ENCODE measurements at places on chromosomes 2 and 18. TPM values are rescaled to one million over a fixed set of nuclear protein-coding genes. Genes with fewer than 3 reads are reported as not detected.

DNA sequence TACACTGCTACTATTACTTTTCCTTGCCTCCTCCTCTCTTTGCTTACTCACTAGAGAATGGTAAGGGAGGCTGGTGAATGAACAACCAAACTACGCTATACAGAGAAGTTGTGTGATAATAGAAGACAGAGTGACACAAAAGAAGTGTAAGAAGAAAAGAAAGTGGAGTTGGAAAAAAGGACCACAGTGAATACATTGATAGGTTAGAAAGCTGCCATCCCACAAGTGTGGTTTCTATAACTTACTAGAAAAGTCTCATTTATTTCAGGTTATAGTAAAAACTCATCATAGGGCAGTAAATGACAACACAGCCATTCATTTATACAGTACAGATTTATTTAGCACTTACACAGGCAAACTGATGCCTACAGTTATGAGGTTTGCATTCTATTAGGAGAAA lies 77.3 kb downstream of the TTC21B start:
- DNase-seq = no peak

GRCh38 chr2:121283670-121284462 lies 1.1 kb downstream of the TFCP2L1 start:
- no peak for DNase-seq

GRCh38 chr2:3454802-3455201 lies 64.5 kb downstream of the ADI1 start:
- DNase-seq = no peak

GRCh38 chr18:36066686-36067054 lies 689 bp downstream of the RPRD1A start:
- no peak for DNase-seq

GRCh38 chr2:96151595-96152303 lies 6.5 kb upstream of the DUSP2 start:
- DNase-seq = no peak

- DNase-seq = no peak
These were observed 5.4 kb downstream of the ITSN2 start for GRCh38 chr2:24354957-24355356.

DNA sequence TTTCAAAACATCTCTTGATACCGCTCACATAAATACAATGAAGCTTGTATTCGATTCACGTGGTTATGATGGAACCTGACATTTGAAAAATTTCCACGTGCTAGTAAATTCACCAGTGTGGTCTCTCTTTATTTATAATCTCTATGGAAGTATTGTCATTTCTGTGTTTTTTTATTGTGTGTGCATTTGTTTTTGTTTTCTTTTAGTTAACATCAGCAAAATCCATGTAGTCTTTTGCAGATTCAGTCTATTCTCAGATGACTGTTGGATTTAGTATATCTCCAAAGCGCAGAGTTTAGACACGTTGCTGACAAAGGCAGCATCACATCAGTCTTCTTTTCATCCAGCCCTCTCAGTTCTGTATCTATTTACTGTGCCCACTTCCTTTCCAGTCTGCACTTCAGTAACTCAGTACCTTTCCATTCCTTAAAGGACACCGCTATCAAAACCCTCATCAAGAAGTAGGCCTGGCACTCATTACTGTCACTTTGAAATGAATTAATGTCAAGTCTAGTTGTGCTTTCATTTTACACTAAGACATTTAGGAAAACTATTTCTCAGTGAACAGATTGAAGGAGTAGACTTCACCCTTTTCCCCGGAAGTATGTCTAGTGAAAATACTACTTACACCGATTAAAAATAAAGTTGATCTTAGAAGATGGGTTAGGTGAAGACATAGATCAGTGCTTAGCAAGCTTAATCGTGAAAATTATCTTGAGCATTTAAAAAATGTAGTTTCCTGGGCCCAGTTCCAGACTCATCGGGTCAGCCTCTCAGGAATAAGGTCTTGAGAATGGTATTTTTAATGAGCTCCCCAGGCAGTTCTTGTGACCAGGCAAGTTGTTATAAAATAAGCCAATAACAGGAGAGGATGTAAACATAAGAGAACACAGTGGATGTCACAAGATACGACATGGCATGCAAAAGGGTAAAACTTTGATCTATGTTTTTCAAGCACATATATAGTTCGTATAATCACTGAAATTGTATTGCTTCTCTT lies 506.8 kb upstream of the ZEB2 start:
- DNase-seq = no peak

- DNase-seq = no peak
These were observed 48.9 kb downstream of the CDH2 start for GRCh38 chr18:28127763-28128658.

DNA sequence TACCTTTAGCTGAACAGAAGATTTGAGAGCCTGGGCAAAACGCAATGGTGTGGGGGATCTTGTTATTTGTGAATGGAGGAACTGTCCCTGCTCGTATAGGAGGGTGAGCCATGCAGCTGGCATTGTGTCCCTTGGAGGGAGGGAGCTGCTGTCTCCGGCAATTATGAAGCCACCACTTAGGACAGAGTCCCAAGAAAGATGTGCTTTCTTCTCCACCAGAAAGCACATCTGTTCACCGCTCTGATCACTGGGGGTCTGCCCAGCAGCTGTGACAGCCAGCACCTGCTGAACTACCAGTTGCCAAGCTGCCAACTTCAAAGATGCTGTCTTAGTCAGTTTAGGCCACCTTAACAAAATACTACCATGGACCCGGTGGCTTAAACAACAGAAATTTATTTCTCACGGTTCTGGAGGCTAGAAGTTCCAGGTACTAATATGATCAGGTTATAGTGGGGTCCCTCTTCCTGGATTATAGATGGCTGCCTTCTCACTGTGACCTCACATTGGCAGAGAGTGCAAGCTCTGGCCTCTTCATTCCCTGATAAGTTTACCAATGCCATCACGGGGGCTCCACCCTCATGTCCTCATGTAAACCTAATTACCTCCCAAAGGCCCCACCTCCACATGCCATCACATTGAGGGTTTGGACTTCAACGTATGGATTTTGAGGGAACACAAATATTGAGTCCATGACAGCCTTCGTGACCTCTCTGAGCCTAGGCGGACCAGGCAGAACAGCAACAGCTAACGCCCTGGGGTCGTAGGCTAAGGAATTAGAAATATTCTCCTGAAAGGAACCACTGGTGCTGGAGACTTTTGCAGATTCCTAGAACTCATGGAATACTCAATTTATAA lies 148.3 kb downstream of the RHBDD1 start:
- no peak for DNase-seq

GRCh38 chr18:23958036-23958435 lies 56.5 kb upstream of the TTC39C start:
- DNase-seq = no peak

- DNase-seq = no peak
These were observed 810 bp upstream of the RBFA start for GRCh38 chr18:80033181-80034067.

GRCh38 chr2:213010106-213010779 lies 141.2 kb downstream of the IKZF2 start:
- DNase-seq = no peak

DNA sequence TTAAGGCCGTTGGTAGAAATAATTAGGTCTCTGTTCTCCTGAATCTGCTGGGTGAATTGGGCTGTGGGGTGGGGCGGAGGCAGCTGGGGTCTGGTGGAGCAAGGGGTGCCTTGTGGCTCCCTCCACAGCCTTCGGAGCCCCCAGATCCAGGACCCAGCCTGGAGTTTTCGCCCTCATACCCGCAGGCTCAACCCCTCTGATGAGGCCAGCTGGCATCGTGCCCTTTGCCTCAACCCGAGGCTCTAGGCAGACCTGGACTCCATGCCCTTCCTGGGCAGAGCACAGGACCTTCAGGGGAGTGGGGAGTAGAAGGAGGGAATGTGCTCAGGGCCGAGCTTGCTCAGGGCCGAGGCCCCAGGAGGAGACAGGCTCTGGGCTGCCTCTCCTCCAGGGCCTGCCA lies 50.3 kb upstream of the SMAD7 start:
- no peak for DNase-seq

DNA sequence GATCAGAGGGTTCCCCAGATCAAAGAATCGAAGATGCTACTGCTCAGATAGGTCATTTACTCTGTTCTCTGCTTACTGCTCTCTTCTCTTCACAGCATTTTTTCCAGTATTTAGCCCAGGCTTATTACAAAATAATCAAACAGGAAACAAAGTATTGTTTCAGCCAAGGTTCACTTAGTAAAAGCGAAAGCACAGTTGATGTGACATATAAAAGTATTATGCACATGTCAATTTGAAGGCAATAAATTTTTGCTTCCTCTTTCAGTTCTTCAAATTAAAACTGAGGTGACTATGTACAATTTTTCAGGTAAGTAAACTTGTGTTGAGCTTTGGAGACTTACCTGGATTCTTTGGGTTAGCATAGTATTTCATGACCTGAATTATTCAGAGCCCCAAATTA lies 262.8 kb upstream of the CHST9 start:
- no peak for DNase-seq

GRCh38 chr2:215420471-215420935 lies 15.4 kb downstream of the FN1 start:
- DNase-seq = no peak

GRCh38 chr2:240259924-240260529 lies 119.6 kb upstream of the OTOS start:
- DNase-seq = no peak

GRCh38 chr2:99695944-99696253 lies 206.1 kb upstream of the REV1 start:
- DNase-seq = no peak

CD8B gene
- 296 TPM for total RNA-seq

EVX2 gene
- total RNA-seq = not detected

MFF gene
- 63.7 TPM for total RNA-seq

PID1 gene
- total RNA-seq = not detected

IL1RN gene
- total RNA-seq = 1.8 TPM

GNLY gene
- 364 TPM for total RNA-seq

Measured in activated CD8-positive, alpha-beta memory T cell treated with anti-CD3 and anti-CD28 coated beads, Interleukin-2, amount 10 ng/mL, durations not matched to agents 7 days and 5 days (primary cell).